ENCODE measurements at places on chromosomes 3 and 15.

GRCh38 chr3:186909078-186909853 lies 21.1 kb upstream of the ST6GAL1 start:
- DNase-seq, result no peak

- peak; percentile 25 for DNase-seq
These were observed 25.3 kb upstream of the ARHGEF26 start for GRCh38 chr3:154095832-154096421.

- DNase-seq, result no peak
These were observed 327.4 kb downstream of the EPHA3 start for GRCh38 chr3:89434621-89435380.

- DNase-seq, result peak; percentile 20
These were observed 23.7 kb downstream of the CFAP92 start for GRCh38 chr3:128969993-128970739.

DNA sequence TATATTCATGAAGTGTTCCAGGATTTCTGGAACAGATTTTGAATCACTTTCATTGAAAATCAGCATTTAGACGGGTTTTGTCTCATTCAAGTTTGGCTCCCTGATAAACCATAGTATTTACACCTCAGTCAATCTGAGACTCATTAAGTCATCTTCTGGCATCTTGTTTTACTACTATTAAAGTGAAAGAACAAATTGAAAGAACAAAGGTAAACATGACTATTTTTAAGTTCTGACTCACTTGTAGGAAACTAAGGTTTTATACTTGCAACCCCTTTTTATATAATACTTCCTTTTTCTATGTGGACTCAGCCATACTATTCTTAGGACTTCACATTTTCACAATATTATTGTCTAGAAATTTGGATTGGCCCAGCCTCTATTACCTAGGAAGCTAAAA lies 854.4 kb downstream of the SQOR start:
- DNase-seq, result no peak

DNA sequence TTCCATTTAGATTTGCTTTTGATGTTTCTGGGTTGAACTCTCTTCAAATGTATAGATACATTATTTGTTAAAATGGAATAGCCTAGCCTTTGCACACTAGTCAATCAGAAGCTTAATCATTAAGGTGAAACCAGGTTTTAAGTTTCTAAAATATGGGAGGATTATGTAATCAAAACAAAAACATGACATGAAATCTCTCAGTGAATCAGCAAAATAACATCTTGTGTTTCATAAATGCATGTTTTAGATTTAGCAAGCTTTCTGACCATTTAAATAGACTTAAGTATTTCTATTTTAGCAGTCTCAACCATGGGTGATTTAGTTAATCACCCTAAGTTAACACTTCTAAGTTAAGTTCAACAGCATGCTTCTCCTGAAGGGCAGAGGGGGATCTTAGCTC lies 11.3 kb downstream of the GTF2E1 start:
- DNase-seq, result no peak

GRCh38 chr3:115469649-115470048 lies 153.7 kb upstream of the GAP43 start:
- peak; percentile 3 for DNase-seq

DNA sequence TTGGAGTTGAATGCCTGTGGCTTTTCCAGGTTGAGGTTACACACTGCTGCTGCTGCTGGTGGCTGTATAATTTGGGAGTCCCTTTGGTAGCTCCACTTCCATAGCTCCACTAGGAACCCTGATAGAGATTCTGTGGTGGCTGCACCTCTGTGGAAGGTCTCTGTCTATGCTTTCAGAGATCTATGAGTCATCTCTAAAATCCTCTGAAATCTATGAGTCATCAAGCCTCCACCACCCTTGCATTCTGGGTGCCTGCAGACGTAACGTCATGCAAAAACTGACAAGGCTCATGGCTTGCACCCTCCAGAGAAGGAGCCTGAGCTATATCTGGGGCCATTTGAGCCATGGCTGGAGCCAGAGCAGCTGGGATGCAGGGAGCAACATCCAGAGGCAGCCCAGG lies 1037.0 kb upstream of the CFAP20DC start:
- DNase-seq, result peak; percentile 26

GRCh38 chr15:67917037-67917436 lies 77.2 kb upstream of the RNU6-1 start:
- DNase-seq, result no peak

Measured in inflammatory macrophage treated with lipopolysaccharide for 1 hour (primary cell).